Colonic mucosa (tissue), 4 donors: ENCODE measurements at places on chromosomes 12 and 14. TPM values are rescaled to one million over a fixed set of nuclear protein-coding genes. Genes with fewer than 3 reads are reported as not detected.

Gene PPP1R36
- total RNA-seq = 2.2 TPM

Gene ST8SIA1
- total RNA-seq = 1.2 TPM

Gene TSHR
- total RNA-seq = 0.11 TPM

Gene SDSL
- 14.2 TPM for total RNA-seq

Gene IL22
- not detected for total RNA-seq

Gene CLEC6A
- total RNA-seq = not detected

Gene MYF6
- total RNA-seq = not detected

Gene KRT77
- total RNA-seq = not detected

Gene SIVA1
- 58.8 TPM for total RNA-seq

Gene OR10G2
- total RNA-seq = not detected

Gene NFE2
- total RNA-seq = not detected

Gene TSPAN19
- total RNA-seq = not detected

Gene ERBB3
- 158 TPM for total RNA-seq

Gene FOXN4
- not detected for total RNA-seq

Gene MORN3
- total RNA-seq = not detected

Gene OR6C2
- total RNA-seq = not detected

Gene CLEC2B
- 1.7 TPM for total RNA-seq

Gene ZC2HC1C
- total RNA-seq = 3.2 TPM

Gene DYNC1H1
- total RNA-seq = 345 TPM

Gene CD163L1
- total RNA-seq = 7.6 TPM

Gene PCNX1
- total RNA-seq = 18.1 TPM

Gene KRT3
- total RNA-seq = not detected

Gene APOLD1
- total RNA-seq = 5.4 TPM

Gene TAS2R13
- 0.91 TPM for total RNA-seq

Gene DCAF11
- total RNA-seq = 89.2 TPM

Gene MYH6
- 1.6 TPM for total RNA-seq

Gene KIF5A
- total RNA-seq = 0.67 TPM

Gene IGFBP6
- 14.6 TPM for total RNA-seq

Gene C14orf180
- not detected for total RNA-seq

Gene CD4
- total RNA-seq = 6.2 TPM

Gene LRRK2
- 1.7 TPM for total RNA-seq

Gene RHOJ
- 3.0 TPM for total RNA-seq

Gene MIP
- total RNA-seq = not detected

Gene STYK1
- total RNA-seq = 24.5 TPM

Gene LMNTD1
- not detected for total RNA-seq

Gene SLC4A8
- total RNA-seq = 0.59 TPM

Gene SLC10A1
- total RNA-seq = not detected

Gene CMTM5
- total RNA-seq = 0.40 TPM

Gene CNOT2
- total RNA-seq = 55.2 TPM

Gene LALBA
- total RNA-seq = not detected

Gene CCDC38
- not detected for total RNA-seq

Gene SLC17A8
- 3.3 TPM for total RNA-seq

Gene MYL2
- total RNA-seq = not detected

Gene SERPINA9
- total RNA-seq = not detected

Gene STAC3
- total RNA-seq = 2.7 TPM

Gene CLEC1A
- total RNA-seq = 1.7 TPM

Gene GLS2
- 1.7 TPM for total RNA-seq

Gene TTC9
- total RNA-seq = 0.82 TPM

Gene KRT6B
- total RNA-seq = 1.4 TPM

Gene PIWIL1
- total RNA-seq = not detected

Gene KLRF2
- total RNA-seq = not detected

Gene EIF2B2
- 34.0 TPM for total RNA-seq

Gene BMAL2
- total RNA-seq = 14.9 TPM
